ENCODE measurements at places on chromosomes 6 and 20.

DNA sequence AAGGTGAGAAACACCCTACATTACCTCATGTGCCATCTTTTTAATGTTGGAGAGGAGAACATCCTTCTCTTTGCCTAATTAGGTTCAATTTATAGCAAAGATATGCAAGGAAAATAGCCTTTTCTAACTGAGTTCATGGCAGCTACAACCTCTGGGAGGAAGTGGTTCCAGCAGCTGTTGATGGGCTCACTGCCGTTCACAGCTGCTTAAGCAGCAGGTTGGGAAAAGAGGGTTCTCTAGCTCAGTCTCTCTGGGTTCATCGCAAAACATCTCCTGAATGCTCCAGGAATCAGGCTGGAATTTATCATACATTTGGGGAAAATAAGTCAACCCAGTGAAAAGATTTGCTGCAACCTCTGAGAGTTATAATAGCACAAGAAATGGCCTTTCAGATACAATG lies 115.1 kb downstream of the UNC5CL start:
- no peak for DNase-seq

DNA sequence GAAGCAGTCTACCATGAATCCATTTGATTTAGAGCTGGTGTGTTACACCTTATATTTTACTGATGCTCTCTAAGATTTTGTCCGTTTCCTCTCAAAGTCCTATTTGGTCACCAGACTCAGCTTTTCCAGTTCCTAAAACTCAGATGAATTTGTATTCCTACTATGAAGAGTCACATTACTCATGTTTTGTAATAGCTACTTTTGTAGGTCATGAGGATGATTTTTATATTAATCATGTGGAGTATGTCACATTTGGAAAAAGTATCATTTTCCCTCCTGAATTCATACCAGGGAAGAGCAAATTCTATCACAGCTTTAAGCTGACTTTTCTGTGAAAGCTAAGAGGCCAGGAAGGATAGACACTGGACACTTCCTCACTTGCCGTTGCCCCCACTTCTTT lies 140.6 kb upstream of the SCGN start:
- DNase-seq = no peak

GRCh38 chr6:168034537-168034936 lies 37.1 kb downstream of the KIF25 start:
- no peak for DNase-seq

GRCh38 chr6:158536891-158537798 lies 22.7 kb upstream of the TMEM181 start:
- peak; percentile 83 for DNase-seq

- no peak for DNase-seq
These were observed 583.4 kb downstream of the BCKDHB start for GRCh38 chr6:80689716-80690395.

- no peak for DNase-seq
These were observed 1.9 kb downstream of the FNDC11 start for GRCh38 chr20:63555661-63556381.

DNA sequence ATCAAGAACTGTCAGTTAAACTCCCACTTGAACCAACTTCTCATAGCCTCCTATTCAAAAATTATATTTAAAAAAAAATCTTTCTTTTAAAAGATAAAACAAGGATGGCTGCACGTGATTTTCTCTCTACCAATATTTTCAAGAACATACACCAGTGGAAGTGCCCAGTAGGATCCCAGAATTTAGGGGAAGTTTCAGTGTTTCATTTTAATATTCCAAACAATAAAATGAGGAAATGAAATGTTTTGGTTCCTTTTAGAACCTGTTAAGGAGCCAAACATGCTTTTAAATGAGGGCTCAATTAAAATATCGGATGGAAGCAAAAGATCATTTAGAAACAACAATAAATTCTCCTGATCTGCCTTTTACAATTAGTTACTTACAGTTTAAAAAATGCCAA lies 26.4 kb upstream of the PRELID3B start:
- no peak for DNase-seq

GRCh38 chr6:44641344-44642031 lies 254.0 kb downstream of the CDC5L start:
- no peak for DNase-seq

- no peak for DNase-seq
These were observed 99.7 kb upstream of the ZNF217 start for GRCh38 chr20:53693262-53693871.

DNA sequence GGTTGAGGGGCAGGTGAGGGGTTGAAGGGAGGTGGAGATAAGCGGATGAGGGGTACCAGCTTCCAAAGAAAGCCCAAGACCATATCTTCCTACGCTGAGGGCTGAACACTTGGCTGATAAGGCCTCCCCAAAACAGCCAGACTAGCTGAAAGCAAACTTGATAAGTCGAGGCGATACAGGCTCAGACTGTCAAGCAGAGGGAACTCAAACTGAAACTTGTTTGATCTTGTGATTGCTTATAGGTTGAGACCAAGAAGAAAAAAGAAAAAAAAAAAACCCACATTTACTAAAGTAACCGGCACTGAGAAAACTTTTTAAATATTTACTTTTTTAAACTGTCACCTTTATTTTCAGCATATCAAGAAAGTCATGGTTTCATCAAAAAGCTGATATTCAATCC lies 73.6 kb downstream of the TRERF1 start:
- no peak for DNase-seq

GRCh38 chr6:113246186-113246585 lies 611.0 kb upstream of the MARCKS start:
- DNase-seq = no peak

DNA sequence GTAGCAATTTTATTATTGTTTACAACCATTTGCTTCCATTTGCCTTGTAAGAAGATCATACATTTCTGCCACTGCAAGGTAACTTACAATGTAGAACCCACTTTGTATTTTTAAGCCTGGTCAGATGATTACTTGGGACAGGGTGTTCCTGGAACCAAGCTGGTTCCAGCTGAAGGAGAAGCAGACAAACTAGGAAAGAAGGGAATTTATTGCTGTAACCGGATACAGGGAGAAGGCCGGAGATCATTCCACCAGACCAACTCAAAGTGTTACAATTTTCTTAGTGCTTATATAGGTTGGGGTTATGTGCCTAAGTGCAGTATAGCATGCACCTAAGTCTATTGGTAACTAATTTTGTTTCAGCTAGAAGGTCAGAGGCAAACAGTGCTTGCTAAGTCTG lies 104.4 kb downstream of the MANEA start:
- no peak for DNase-seq

DNA sequence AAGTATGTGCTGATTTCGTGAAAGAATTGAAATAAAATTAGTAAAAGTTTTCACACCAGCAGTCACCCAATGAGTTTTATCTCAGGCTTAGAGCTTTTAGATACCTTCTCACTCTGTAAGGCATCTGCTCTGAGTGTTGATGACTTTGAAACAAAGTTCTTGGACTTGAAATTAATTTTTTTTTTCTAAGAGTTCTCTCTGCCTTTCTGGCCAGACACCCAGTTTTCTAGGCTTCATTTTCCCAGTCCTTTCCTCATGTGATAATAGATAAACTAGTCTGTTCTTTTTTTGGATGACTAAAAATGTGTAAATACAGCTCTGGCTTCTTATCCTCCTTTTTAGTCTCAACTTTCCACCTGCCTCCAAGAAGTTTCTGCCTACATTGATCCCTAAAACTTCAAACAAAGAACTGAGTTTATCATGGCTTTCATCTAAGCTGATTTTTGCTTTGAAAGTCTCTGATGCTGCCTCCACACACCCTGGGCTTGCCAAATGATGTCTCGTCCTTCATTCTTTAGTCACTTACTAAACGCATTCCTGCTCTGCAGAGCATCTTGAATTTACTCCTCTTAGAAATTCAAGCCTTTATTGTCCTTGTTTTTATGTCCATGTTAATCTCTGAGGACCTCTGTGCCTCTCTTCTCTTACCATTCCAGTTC lies 32.7 kb downstream of the SLX4IP start:
- DNase-seq = no peak

DNA sequence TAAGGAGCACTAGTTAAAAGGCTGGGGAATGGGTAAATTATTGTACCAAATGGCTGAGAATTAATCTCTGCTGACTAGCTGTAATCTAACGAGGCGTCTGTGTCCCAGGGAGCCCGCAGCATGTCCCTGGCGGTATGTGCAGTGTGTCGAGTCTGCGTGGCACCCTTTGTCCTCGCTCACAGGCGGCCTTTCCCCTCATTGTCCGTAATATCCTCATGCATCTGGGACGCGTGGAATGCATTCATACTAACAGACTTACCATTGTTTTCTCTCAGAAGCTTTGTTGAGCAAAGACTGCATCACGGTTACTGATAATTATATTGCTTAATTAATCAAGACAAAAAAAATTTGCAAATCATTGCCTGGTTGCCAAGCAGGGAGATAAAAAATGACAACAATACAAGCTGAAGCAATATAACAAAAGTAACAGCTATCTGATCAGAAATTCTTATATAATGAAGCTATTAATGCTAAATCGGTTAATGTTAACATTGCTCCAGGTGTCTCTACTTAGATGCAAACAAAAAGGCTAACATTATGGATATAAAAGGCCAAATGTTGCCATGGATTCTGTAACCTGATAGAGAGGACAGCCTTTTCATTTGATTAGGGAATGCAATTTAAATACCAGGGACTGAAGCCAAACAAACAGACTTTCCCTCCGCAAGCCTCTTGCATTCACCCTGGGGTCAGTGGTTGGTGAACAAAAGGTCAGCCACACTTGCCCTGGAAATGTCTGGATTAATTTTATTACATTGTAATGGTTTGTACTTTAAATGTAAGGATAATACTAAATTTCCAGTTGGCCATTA lies 124.8 kb downstream of the INSM1 start:
- peak; percentile 67 for DNase-seq

DNA sequence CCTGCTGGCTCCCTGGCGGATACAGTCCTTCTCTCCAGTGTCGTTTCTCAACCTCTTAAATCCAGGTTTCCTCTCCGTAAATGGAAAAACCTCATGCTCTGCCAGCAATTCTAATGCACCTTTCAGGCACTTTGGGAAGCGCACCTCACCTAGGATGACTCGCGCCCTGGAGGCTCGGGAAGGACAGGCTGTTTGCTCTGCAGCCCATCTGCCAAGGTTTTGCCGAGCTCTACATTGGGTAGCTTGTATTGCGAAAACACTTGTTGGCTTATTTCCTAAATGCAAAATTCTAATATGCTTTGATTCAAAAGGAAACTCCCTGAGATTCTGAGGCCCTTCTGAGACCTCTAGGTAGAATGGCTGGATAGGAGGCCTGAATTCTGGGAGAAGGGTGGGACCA lies 102.6 kb upstream of the MLN start:
- no peak for DNase-seq
